ENCODE measurements at places on chromosomes 7 and 10.

- DNase-seq = no peak
Observed at GRCh38 chr7:11612737-11613136, 219.3 kb downstream of the THSD7A start.

GRCh38 chr10:70162892-70163201 is 7.5 kb downstream of the SAR1A start:
- DNase-seq = no peak

GRCh38 chr10:63935705-63936104 is 414.5 kb downstream of the REEP3 start:
- no peak for DNase-seq

DNA sequence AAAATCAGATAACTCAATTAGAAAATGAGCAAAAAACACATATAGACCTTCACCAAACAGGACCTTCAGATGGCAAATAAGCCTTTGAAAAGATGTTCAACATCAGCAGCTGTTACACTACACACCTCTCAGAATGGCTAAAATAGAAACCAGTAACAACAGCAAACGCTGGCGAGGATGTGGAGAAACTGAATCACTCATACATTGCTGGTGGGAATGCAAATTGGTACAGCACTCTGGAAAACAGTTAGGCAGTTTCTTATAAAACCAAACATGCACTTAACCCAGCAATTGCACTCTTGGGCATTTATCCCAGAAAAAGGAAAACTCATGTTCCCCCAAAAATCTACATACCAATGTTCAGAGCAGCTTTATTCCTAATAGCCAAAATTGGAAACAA is 37.7 kb upstream of the SMARCD3 start:
- DNase-seq = no peak

DNA sequence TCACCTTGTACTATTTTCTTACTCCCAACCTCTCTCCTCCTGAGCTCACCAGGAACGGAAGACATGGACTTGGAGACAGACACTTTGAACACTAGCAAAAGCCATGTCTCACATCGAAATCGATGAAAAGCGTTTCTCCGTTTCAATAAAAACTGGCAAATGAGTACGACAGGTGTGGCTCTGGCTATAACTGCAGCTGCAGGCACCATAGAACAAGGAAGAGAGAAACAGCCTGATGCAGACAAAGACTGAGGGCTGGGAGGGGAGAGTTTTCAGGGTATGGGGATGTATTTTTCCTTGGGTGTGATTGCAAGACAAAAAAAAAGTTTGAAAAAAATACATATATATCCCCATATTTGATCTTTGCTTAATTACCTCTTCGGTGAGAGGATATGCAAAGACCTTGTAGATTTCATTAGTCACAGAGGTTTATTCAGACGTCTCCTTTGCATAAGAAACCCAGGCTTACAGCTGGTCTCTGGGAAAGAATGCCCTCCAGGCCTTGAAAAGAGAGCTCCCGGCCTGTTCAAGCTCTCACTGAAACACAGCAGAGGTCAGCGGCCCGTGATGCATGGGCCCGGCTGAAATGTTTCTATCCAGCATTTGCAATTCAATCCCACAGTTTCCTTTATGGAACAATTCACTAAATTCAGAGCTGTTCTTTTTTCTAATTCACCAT is 63.1 kb downstream of the TLL2 start:
- DNase-seq = no peak

GRCh38 chr7:45363669-45364068 is 206.1 kb downstream of the RAMP3 start:
- no peak for DNase-seq
